ENCODE measurements at places on chromosomes 16 and 17.
A peak's percentile ranks its signal among the peaks of the same experiment; 100 is the strongest.

DNA sequence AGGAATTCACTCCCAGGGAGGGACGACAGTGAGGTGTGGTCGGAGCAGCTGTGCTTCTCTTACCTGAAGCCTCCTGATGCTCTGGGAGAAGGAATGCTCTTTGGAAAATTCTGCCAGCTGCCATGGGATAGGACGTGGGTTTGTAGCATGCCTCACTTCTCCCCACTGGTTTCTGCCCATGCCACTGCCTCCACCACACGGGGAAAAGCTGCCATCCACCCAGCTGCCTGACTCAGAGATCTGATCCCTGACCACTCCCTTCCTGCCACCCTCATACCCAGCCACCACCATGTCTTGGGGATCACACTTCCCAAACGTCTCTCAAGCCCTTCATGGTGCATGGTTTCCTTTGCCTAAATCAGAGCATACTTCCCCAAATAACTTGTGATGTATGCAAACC, 80.0 kb downstream of the CPPED1 start:
- DNase-seq, result no peak

- DNase-seq, result no peak
Measured at GRCh38 chr17:10033449-10033848, 128.4 kb upstream of the RCVRN start.

DNA sequence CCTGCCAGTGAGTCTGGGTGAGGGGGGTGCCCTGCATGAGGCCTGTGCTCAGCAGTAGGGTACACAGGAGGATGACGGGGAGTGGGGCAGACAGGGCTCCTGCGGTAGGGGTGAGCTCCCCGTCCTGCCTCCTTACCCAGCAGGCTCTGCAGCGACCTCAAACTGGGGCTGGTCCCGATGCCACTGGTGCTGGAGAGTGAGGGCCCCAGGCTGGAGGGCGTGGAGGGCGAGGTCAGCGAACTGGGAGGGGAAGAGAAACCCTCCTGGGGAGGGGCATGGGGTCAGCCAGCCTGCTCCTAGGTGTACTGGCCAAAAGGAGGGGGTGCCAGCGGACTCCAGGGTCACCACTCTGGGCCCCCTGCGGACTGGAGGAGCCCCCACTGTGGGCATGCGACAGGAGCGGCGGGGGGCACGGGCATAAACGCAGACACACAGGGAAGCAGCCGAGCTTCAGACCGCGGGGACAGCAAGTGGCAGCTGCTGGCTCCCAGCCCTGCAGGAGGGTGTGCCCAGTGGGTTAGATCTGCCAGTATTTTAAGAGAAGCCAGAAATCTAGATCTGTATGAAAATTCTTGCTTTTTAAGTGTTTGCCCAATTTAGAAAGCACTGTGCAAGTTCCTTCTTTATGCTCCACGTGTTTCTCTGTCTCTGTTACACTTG, 9.0 kb upstream of the VASN start:
- no peak for DNase-seq

DNA sequence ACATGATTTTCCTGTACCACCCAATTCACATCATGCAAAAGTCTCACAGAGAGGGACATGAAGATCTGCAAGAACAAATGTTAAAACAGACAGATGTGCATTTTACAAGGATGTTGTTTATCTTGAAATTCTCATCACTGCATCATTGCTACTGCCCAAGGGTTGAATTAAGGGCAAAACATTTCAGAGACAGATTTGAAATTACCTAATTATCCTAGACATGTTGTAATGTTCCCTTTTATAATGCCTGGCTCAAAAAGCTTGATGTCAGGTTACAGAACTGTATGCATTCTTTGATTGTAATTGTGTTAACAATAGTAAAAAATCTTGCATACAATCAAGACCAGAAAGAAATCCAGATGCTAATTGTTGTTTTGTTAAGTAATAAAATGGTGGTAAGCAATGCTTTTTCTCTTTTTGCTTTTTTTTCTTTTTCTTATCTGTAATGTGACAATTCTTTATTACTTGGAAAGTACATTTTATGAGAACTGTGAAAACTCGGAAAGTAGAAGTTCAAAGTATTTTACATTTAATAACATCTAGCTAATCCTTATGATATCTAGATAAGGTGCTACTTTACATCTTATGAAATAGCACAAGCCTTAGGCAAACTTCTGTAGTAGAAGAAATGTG, 3.6 kb upstream of the DUSP14 start:
- DNase-seq, result no peak

- no peak for DNase-seq
Measured at GRCh38 chr17:76644995-76645394, 1.4 kb upstream of the ST6GALNAC1 start.

DNA sequence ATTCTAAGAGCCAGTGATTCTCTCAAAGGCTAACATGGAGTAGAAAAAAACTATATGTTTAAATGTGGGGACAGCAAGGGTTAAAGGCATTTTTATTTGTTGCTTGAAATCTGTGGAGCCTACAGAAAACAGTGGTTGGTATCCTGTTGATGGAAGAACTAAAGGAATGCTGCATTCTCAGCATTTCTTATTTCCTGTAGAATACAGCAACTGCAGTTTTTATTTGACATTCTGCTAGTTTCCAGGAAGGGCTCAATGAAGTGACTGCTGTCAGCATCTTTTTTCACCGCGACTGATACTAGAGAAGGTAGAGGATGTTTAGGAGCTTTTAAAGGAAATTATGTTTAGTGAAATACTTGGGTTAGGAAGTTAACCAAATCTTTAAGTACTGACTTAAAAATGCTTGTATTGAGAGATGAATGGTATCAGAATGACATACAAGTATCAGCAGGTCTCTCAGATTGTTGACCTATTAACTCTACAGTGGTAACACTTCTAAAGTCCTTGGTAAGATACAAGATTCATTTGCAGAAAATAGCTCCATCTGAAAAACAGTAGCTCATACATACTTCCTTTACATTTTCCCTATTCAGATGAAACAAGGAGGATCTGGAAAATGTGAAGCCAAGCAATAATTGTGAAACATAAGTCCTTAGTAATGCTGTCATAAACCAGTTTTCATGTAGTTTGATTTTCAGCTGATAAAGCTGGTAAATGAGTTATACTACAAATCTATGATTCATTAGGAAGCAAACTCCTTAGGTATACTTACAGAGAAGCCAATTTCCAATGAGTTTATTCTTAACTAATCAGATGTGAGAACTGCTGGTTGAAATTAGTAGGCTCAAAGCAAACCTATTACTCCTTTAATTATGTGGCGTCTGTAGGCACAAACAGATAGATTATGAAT, 15.2 kb downstream of the CLTC start:
- DNase-seq, result no peak

DNA sequence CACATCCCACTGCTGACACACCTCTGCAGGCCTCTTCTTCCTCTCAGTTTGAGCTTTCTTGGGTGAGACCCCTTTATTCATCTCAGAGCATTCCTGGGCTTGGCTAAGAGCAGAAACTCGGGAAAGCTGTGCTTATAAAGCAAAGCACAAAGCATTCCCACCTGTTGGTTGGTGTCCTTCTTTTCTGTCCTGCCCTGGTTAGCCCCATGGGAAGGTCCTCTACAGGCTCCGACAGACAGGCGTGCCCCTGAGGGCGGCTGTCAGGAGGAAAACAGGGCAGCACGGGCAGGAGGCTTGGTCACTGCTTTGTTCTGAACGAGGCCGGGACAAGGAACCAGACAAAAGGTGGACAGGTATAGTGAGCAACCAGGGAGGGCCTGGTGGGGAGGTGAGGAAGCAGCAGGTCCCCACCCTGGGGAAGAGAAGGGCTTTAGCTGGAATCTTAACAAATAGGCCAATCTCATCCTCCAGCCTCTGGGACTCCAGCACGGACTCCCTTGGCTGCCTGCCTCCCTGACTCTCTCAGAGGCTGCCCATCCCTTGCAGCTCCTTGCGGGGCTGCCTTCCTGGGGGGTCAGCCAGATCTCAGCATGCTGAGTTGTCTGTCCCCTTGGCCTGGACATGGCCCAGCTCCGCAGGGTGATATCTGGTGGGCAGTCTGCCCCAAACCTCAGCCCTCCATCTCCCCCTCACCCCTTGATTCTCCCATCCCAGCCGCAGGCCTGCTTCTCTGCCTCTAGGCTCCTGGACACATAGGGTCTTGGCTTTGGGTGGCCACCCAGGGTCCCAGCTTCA, 1.7 kb downstream of the MEOX1 start:
- no peak for DNase-seq

GRCh38 chr17:32586666-32587065, 99.9 kb downstream of the CDK5R1 start:
- no peak for DNase-seq

GRCh38 chr16:71882505-71883167, 1.3 kb downstream of the ZNF821 start:
- peak; percentile 18 for DNase-seq

- DNase-seq, result no peak
Measured at GRCh38 chr17:29451121-29451742, 61.1 kb downstream of the TAOK1 start.

- DNase-seq, result no peak
Measured at GRCh38 chr17:57746221-57746620, 1.1 kb upstream of the CCDC182 start.

GRCh38 chr17:73753751-73754496, 109.7 kb upstream of the SDK2 start:
- no peak for DNase-seq

DNA sequence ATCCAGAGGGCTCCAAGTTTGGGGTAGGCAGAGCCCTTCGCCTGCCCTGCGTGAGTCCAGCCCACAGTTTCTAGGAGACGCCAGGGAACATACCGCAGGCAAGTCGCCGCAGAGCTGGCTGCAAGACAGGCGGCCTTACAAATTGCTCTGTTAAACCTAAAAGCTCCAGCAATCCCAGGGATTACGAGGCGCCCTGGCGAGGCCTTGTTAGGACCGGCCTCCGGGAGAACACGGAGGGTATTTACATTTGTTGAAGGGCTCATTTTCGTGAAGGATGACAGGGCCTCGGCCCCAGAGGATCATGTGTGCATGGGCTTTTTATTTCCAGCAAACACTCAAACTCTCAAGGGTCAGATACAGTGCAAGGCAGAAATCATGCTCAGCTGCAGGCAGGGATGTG, 77.6 kb upstream of the FOXF1 start:
- DNase-seq, result no peak

DNA sequence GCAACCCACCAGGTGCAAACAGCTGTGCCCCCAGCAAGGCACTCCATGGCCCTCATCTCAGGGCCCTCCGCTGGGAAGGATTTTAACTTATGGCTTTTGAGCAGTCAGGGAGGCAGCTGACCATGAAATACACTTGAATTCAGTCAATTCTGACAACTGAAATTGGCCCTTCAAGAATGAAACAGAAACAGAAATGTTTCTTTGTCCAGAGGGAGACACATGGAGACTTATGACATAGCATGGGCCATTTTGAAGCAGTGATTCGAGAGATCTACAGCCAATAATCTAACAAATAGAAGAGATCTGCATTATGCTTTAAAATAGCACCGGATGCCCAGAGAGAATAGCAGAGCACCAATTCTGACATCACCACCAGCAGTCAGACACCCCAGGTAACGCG, 7.5 kb downstream of the CACNG1 start:
- no peak for DNase-seq

- DNase-seq, result no peak
Measured at GRCh38 chr17:3803308-3803640, 2.3 kb upstream of the ITGAE start.

- DNase-seq, result no peak
Measured at GRCh38 chr17:29084541-29085146, 41.7 kb downstream of the PIPOX start.

- no peak for DNase-seq
Measured at GRCh38 chr17:57875290-57876022, 25.6 kb upstream of the MRPS23 start.

GRCh38 chr16:46848768-46849764, 18.1 kb upstream of the C16orf87 start:
- no peak for DNase-seq
